ENCODE measurements at places on chromosomes 2 and 18. TPM values are rescaled to one million over a fixed set of nuclear protein-coding genes. Genes with fewer than 3 reads are reported as not detected.

The ATP8B1 gene
- total RNA-seq: 29.6 TPM

The SLC5A6 gene
- total RNA-seq: 13.0 TPM

The ACVR1C gene
- 2.4 TPM for total RNA-seq

The DIPK1C gene
- total RNA-seq: 3.1 TPM

The STAT4 gene
- 3.9 TPM for total RNA-seq

The UGT1A3 gene
- not detected for total RNA-seq

The NEMP2 gene
- 11.6 TPM for total RNA-seq

The PSMA8 gene
- 6.3 TPM for total RNA-seq

The DNER gene
- total RNA-seq: 4.1 TPM

The DUSP11 gene
- total RNA-seq: 41.4 TPM

The PDE1A gene
- 6.5 TPM for total RNA-seq

The ZNF396 gene
- 13.2 TPM for total RNA-seq

The TCF23 gene
- 1.7 TPM for total RNA-seq

The UGT1A6 gene
- total RNA-seq: 3.1 TPM

The LRP2 gene
- 0.72 TPM for total RNA-seq

The C2orf76 gene
- total RNA-seq: 12.8 TPM

The GKN2 gene
- 0.96 TPM for total RNA-seq

The ZNF385B gene
- 0.72 TPM for total RNA-seq

The MCM6 gene
- 11.8 TPM for total RNA-seq

The LYPD1 gene
- total RNA-seq: 0.72 TPM

The GATA6 gene
- total RNA-seq: 53.0 TPM

The TMEM247 gene
- not detected for total RNA-seq

The ALPG gene
- not detected for total RNA-seq

The DSG1 gene
- 26.5 TPM for total RNA-seq

The UNC50 gene
- total RNA-seq: 59.2 TPM

The GAL3ST2 gene
- 2.2 TPM for total RNA-seq

The COL4A3 gene
- 3.9 TPM for total RNA-seq

The CAVIN2 gene
- total RNA-seq: 16.4 TPM

The LOXHD1 gene
- not detected for total RNA-seq

The NR4A2 gene
- total RNA-seq: 2.2 TPM

The KCNG2 gene
- 2.6 TPM for total RNA-seq

The SLC9A4 gene
- 1.2 TPM for total RNA-seq

The ACMSD gene
- total RNA-seq: 3.1 TPM

The DCDC2C gene
- total RNA-seq: 1.7 TPM

The CRYGC gene
- total RNA-seq: not detected

The TMEM163 gene
- 3.4 TPM for total RNA-seq

The AKAIN1 gene
- total RNA-seq: not detected

The CFC1 gene
- total RNA-seq: not detected

The CHRNG gene
- total RNA-seq: not detected

The LCLAT1 gene
- 20.2 TPM for total RNA-seq

The RGPD4 gene
- 2.2 TPM for total RNA-seq

The FNDC4 gene
- total RNA-seq: 3.1 TPM

The PROM2 gene
- 2.4 TPM for total RNA-seq

The DPYSL5 gene
- 0.72 TPM for total RNA-seq

The ARHGAP15 gene
- total RNA-seq: 54.2 TPM
